Stimulated activated CD4-positive, alpha-beta T cell treated with anti-CD3 and anti-CD28 coated beads, Interleukin-2, amount 100 ng/mL, for 24 hours (primary cell): ENCODE measurements at places on chromosomes 3 and 15.

- DNase-seq, result no peak
Measured at GRCh38 chr15:22253676-22254408, 173.5 kb downstream of the OR4M2 start.

DNA sequence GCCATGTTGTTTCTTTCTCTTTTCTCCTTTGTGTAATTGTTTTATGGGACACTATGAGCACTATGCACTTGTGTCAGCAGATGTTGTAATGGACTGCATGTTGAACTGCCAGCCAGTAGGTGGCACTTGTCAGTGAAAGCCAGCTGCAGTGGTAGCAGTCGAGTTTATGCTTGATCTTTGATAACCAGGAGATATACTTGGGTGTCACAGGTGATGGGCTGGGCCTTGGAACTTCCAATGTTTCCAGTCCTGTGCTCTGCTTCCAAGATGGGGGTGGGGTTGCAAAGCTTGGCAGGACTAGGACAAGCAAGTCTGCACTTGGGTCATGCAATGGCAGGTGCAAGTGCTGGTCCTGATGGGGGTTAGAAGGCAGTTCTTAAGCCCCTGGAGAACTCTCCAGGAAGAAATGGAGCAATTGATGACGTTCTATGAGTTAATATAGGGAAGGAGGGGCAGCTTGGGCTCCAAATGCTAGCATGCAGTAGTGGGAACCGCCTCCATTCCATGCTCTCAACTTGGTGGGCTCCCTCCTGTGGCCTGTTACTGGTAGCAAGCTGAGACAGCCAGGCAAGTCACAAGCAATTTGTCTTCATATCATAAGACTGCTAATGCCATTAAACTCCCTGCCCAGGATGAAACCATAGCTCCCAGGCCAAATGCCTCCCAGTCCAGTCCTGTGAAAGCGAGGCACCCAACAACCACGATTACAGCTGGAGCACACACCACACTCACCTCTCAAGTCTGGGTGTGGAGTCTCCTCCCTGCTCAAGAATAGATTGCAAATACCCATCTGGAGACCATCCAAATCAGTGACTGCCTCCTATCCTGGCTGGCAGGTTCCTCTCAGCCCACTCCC is 287.2 kb downstream of the CGGBP1 start:
- DNase-seq, result peak; percentile 22

GRCh38 chr3:58206406-58207011 is 4.3 kb downstream of the DNASE1L3 start:
- peak; percentile 19 for DNase-seq

- DNase-seq, result no peak
Measured at GRCh38 chr3:57943525-57944495, 64.4 kb upstream of the FLNB start.

DNA sequence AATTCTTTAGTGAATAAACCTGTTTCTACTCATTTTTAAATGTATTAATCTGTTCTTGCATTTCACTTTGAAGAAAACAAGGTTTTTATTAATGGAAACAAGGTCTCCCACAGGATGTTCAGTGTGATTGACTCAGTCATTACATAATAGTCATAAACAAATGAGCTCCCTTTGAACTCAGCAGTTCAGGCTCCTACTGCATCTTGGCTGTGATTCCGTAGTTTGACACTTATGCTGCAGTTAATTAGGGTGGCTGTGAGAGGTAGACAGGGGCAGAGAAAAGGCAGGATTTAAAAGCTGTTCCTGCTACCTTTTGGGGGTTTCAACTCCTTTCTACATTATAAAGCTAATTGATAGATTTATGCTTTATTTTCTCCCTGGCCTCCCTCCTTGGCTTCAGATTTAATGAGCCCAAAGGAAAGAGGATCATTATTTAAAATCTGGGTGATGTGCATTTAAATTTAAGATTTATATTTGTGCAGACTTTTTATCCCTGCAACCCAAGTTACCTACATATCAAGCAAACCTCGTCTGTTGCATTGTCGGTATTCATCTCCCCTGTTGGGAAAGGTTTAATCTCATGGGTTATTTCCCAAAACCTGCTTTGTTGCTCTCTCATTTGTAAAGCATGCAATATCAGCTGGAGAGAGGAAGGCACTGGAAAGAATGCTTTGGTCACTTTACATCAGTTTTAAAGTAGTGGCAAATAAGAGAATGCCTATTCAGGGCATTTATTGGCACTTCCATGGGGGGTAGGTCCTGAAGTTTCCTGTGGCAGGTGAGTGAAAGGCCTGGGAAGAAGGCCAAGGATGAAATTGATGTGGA is 345.0 kb upstream of the NR2E3 start:
- DNase-seq, result no peak

- DNase-seq, result no peak
Measured at GRCh38 chr15:41965441-41966413, 6.6 kb downstream of the EHD4 start.

DNA sequence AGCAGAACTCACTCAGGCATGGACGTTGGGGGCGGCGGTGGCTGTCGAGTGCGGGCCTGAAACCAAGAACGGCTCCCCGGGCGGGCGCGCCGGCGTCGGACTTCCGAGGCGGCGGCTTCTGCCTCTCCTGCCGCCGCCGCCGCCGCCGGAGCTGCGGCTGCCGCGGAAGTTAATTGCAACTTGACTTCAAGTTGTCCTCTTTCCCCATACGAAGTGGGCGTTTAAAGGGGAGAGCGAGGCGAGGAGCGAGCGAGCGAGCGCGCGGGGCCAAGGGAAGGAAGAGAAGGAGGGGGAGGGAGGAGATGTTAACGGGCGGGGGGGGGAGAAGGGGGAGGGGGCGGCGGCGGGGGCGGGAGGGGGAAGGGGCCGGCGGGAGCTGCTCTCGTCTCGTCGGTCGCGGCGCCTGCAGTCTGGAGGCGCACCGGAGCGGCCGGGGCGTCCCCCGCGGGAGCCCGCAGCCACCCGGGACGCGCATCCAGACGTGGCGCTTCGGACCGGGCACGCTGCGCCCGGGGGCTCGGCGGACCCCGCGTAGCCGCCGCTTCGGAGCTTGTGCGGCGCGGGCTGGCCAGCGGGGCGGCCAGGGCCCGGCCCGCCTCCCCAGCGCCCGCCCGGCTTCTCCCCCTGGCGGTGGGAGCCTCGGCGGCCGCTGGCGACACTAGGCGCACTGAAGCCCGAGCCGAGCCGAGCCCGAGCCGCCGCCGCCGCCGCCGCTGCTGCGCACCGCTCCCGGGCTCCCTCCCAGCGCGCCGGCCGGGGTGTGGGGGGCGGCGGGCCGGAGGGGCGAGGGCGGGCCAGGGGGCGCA is 19.7 kb upstream of the SATB1 start:
- peak; percentile 76 for DNase-seq

DNA sequence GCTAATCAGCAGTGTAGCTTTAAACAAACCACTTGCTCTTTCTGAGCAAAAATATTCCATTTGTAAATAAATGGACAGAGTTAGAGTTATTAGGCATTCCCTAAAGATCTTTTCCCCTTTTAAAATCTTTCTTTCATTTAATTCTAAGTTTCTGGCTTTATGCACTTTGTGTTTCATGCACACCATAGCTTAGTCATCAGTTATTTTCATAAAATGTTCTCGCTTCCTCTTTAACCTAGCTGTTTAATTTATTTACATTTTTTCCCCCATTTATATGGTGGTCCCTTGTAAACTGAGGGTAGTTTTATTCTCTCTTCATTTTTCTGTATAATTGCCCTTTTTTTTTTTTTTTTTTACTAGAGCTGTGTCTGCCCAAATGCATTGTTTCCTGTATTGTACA is 315.0 kb upstream of the LRRFIP2 start:
- no peak for DNase-seq

GRCh38 chr3:127321371-127321770 is 33.5 kb upstream of the PRR20G start:
- no peak for DNase-seq

DNA sequence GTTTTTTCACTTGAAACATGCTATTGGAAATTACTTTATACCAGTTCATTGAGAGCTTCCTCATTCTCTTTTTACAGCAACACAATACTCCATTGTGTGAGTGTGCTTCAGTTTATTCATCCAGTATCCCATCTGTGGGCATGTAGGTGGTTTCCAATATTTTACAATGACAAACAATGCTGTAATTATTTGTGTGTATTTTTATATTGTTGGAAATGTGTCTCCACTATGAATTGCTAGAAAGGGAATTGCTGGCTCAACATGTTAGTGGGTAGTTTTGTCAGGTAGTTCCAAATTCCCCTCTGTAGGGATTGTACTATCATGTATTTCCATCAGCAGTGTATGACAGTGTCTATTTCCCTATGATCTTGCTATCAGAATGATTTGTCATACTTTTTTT is 65.8 kb upstream of the MAGI1 start:
- DNase-seq, result no peak

- no peak for DNase-seq
Measured at GRCh38 chr3:127686512-127686894, 13.8 kb downstream of the ABTB1 start.

DNA sequence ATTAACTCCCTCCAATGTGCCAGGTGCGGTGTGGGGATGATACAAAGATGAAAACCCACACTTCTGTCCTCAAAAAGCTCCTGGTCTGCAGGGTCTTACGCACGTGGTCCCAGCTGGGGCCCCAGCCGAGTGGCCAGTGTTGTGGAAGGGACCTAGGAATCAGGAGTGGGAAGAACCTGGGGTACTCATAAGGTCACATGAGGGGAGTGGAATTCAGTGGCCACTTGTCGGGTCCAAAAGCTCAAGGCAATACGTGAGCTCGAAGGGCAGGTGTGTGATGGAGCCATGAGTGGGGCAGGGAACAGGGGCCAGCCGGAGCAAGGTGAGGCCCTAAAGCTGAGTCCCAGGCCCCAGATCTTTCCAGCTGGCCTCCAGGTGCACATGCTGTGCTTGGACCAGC is 260.0 kb upstream of the LYSMD4 start:
- no peak for DNase-seq

DNA sequence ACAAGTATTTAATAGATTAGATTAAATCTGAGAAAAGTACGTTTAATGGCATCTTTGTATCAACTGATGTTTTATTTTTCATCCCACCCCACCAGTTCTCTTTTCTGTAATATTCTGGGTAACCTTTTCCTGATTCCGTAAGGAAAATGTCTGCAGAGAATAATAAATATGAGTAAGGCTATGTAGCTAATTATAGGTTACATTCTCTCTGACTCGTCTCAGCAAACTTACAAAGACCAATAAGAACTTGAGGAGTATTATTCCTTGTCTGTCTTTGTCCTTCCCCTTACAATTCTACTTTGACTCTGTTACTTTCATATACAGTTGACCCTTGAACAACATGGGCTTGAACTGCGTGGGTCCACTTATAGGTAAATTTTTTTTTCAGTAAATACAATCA is 12.1 kb downstream of the SNAP23 start:
- DNase-seq, result no peak

- DNase-seq, result no peak
Measured at GRCh38 chr3:43353393-43353792, 67.1 kb downstream of the SNRK start.

GRCh38 chr15:84725001-84725491 is 9.1 kb upstream of the SEC11A start:
- no peak for DNase-seq

DNA sequence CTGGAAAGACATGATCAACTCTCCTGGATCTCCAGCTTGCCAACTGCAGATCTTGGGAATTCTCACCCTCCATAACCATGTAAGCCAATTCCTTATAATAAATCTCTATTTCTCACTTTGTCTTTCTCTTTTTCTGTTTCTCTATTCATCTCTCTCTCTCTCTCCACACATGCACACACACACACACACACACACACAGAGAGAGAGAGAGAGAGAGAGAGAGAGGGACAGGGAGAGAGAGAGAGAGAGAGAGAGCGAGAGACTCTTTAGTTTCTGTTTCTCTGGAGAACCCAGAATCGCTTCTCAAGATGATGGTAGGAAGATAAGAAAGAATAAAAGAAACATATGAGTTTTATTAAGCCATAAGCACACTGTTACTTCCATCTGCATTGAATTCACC is 111.9 kb downstream of the BCHE start:
- no peak for DNase-seq

- no peak for DNase-seq
Measured at GRCh38 chr3:3782457-3782856, 16.8 kb upstream of the LRRN1 start.

DNA sequence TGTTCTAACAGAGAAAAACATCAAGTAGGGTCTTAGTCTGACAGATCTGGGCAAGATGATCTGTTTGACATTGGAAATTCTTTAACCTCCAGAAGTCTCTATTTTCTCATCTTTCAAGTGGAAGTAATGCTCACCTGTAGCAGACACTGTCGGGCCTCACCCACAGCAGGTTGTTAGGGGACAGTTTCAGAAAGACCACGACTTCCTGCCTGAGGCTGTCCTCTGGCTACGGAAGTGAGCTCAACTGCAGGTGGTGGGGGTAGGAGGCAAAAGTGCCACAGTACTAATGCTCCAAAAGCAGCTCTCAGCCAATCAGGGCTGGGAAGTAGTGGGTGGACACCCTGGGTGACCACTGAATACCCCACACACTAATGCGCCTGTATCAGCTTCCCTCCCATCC is 111.4 kb upstream of the TOPAZ1 start:
- DNase-seq, result no peak

DNA sequence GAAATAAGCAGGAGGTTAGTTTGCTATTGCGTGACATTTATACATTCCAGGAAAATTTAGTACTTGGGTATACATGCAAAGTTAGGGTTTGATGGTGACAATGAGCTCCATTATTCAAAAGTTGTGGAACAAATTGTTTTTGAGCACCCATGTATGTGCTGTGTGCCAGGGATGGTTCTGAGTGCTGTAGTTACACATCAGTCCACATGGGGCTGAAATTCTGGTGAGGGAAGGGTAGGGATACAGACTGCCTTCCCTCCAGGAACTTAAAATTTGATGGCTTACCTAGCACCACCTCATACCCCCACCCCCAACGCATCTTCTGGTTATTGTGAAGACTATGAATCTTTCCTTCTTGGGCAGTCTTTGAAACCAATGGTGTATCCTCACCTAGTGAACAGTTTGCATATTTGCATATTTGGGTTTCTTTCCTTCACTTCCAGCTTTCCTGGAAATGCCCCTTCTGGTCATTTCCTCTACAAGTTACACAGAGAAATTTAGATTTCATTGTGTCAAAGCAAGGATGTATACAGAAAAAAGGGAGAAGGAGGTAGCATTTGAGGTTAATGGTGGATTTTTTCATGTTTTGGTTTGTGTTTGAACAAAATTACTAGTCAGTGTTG is 222.0 kb upstream of the IL12A start:
- DNase-seq, result no peak

- no peak for DNase-seq
Measured at GRCh38 chr3:155079746-155080487, at the start of gene MME. TSS of gene MME (plus strand) at chr3:155080319. CDS start at chr3:155084168, 3,849 bp downstream.

- DNase-seq, result no peak
Measured at GRCh38 chr15:36925653-36926426, 174.5 kb downstream of the MEIS2 start.

GRCh38 chr3:31908391-31909097 is 72.5 kb downstream of the OSBPL10 start:
- no peak for DNase-seq

- no peak for DNase-seq
Measured at GRCh38 chr15:32953533-32953910, 235.7 kb downstream of the GREM1 start.
